ENCODE measurements at places on chromosomes 4 and X.

DNA sequence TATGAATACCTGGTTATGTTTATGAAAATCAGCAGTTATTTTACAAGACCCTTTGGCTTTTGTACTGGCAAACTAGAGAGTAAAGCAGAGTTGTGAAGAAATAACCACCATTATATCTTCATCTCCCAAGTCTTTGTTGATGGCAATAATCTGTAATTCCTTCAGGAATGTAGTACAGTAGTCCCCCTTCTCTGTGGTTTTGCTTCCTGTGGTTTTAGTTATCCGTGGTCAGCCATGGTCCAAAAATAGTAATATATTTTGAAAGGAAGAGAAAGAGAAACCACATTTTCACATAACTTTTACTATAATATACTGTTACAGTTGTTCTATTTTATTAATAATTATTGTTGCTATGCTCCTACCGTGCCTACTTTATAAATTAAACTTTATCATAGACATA is 27.8 kb downstream of the BANK1 start:
- no peak for DNase-seq

- DNase-seq = no peak
These were observed 149.8 kb downstream of the CHM start for GRCh38 chrX:85897362-85898126.

DNA sequence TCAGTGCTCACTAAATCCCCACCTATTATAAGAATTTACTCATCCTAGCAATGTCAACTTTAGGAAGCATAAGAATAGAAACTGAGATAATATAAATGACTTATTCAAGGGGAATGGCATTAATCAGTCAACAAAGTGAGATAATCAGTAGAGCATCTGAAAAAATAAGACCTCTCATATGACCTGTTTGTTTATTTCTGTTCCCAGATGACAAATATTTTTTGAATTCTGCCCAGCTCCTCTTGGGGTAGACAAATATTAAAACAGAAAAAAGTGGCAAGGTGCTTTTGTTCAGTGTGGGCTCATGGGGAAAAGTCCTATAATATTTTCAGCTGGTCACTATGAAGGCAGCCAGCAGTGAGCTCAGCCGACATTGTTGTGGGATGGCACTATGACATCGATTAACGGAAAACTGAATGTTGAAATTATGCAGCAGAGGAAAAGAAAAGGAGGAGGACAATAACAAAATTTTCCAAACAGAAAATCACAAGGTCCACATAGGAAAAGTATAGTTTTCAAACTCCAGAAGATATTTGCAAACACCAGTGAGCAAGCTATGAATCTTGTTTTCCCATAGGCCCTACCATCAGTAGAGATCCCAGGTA is 109.6 kb downstream of the ANXA3 start:
- no peak for DNase-seq

GRCh38 chrX:96376266-96376665 is 308.4 kb upstream of the DIAPH2 start:
- DNase-seq = no peak

GRCh38 chr4:27789773-27790172 is 929.1 kb downstream of the STIM2 start:
- no peak for DNase-seq

- no peak for DNase-seq
These were observed 1.1 kb downstream of the DCK start for GRCh38 chr4:70994387-70995099.

GRCh38 chr4:2733001-2733843 is 22.9 kb downstream of the TNIP2 start:
- DNase-seq = no peak

- no peak for DNase-seq
These were observed 16.8 kb downstream of the ABCD1 start for GRCh38 chrX:153741446-153741845.

DNA sequence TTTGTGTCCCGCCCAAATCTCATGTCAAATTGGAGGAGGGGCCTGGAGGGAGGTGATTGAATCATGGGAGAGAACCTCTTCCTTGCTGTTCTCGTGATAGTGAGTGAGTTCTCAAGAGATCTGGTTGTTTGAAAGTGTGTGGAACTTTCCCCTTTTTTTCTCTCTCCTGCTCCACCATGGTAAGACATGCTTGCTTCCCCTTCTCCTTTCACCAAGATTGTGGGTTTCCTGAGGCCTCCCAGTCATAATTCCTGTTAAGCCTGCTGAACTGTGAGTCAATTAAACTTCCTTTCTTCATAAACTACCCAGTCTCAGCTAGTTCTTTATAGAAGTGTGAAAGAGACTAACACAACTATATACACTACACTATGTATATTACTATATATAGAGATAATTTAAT is 697.8 kb upstream of the HS3ST1 start:
- DNase-seq = no peak

DNA sequence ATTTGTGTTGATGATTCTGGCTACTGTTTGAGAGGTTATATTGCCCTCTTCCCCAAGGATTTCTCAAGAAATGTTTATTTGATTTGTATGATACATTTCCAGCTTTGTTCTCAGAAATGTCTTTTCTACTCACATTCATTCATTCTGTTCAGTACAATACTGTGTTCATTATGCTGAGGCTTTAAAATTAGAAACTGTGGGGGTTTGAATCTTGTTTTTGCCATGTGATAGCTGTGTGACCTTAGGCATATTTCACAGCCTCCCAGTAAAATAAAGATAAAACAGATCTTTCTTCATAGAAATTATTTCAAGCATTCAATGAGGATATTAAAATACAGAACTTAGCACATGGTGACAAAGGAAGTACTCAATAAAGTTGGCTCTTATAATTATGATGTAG is 123.9 kb downstream of the DMD start:
- DNase-seq = no peak

Data from NCI-H1092 treated with DMSO at 0.1 percent for 48 hours (cell line).